ENCODE measurements at places on chromosomes 13 and 19.
A peak's percentile ranks its signal among the peaks of the same experiment; 100 is the strongest.

DNA sequence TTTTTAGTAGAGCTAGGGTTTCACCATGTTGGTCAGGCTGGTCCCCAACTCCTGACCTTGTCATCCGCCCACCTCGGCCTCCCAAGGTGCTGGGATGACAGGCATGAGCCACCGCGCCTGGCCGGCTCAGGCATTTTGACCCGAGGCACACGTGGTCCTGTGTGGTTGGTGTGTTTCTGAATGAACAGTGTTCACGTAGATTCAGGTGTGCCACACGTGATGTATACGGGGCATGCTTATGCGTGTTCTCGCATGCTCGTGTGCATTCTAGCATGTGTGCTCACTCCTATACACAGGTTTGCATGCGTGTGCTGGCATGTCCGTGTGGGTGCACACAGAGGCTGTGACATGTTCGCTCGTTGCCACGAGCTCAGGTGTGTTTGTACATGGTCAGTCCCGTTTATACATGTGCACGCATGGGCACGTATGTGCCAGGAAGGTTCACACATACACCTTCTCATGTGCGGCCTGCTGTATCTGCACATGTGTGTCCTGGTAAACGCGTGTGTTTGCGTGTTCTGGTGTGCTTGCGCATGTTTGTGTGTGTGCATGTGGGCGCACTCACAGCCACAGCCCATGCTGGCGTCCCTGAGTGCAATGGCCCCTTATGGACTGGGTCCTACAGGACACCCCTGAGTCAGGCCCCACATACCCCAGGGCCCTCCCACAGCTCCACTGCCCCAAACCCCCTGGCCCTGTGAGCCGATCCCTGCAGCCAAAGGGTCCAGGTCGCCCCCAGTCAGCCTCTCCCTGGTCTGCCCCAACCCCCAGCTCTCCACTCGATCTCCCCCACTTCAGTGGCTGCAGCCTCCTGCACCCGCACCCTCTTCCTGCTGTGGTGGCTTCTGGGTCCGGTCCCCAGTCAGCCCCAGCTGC is 20.6 kb upstream of the TCF3 start:
- H3K4me3 ChIP-seq = no peak overlapping the region
- no peaks in the 10 kb centered on the region for H3K36me3 ChIP-seq
- no peak for DNase-seq
- H3K27me3 ChIP-seq = peaks cover 35% of the 10 kb centered on the region
- H3K27ac ChIP-seq = no peak overlapping the region
- H3K4me1 ChIP-seq = peaks cover 24% of the 10 kb centered on the region

DNA sequence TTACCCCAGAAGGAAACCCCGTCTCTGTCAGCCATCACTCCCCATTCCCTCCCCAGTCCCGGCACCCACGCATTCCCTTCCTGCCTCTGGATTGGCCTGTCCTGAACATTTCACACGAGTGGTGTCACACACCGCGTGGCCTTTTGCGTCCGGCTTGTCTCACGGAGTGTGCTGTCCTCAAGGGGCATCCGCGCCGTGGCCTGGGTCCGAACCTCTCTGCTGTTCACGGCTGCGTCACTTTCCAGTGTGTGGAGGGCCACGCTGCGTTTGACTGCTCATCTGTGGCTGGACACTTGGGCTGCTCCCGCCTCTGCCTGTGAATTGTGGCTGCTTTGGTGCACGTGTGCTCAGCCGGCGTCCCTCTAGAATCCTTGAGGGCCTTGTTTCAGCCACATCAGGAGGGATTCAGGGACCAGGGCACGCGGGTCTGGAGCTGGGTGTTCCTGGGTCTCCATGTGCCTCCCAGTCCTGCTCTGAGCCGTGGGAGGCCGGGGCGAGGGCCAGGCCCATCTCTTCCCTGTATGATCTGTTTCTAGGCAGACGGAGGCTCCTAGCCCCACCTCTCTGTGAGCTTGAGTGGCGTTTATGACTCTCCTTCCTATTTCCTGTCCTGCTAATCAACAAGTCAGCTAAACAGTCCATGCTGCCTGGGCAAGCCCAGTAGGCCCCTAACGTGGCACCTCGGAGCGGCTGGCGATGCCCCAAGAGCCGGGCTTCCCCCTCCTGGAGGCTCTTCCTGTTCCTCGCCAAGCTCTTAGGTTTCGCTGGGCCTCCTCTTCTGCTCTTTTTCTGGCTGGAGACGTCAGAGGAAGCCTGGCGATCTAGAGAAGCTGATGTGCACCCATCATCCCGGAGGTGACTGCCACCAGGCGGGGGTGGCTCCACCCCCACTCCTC is 8.1 kb downstream of the STK11 start:
- H3K4me1 ChIP-seq = no peaks in the 10 kb centered on the region
- peak; percentile 74 for DNase-seq
- H3K27me3 ChIP-seq = no peaks in the 10 kb centered on the region
- peak overlapping the region; percentile 95 for H3K27ac ChIP-seq
- H3K4me3 ChIP-seq = peak overlapping the region; percentile 23

- no peak overlapping the region for H3K4me3 ChIP-seq
- H3K27me3 ChIP-seq = no peaks in the 10 kb centered on the region
- no peak overlapping the region for H3K27ac ChIP-seq
- H3K4me1 ChIP-seq = no peaks in the 10 kb centered on the region
- H3K36me3 ChIP-seq = peaks cover 66% of the 10 kb centered on the region
- DNase-seq = no peak
These were observed 13.3 kb downstream of the CD37 start for GRCh38 chr19:49348305-49349189.

DNA sequence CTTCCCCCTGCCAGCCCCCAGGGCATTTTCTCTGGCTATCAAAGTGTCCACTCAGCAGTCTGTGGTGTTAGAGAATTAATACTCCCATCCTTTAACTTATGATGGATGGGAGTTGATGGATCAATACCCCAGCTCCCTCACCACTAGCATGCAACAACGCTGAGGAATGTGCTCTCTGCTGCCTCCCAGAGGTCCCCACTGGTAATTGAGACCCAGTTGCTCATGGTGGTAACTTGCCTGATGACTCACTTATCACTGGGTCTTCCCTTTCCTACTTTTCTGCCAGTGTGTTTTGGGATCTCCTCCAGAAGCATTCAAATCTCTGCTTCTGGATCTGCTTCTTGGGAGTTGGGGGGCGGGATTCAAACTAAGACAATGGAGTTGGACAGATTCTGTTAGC is 20.3 kb upstream of the CACNA1A start:
- H3K36me3 ChIP-seq = no peaks in the 10 kb centered on the region
- H3K4me3 ChIP-seq = no peak overlapping the region

- H3K27me3 ChIP-seq = no peaks in the 10 kb centered on the region
- no peaks in the 10 kb centered on the region for H3K36me3 ChIP-seq
- H3K4me3 ChIP-seq = peak overlapping the region; percentile 29
- no peaks in the 10 kb centered on the region for H3K4me1 ChIP-seq
- no peak overlapping the region for H3K27ac ChIP-seq
These were observed 58.2 kb upstream of the XPO4 start for GRCh38 chr13:20960663-20961309.

DNA sequence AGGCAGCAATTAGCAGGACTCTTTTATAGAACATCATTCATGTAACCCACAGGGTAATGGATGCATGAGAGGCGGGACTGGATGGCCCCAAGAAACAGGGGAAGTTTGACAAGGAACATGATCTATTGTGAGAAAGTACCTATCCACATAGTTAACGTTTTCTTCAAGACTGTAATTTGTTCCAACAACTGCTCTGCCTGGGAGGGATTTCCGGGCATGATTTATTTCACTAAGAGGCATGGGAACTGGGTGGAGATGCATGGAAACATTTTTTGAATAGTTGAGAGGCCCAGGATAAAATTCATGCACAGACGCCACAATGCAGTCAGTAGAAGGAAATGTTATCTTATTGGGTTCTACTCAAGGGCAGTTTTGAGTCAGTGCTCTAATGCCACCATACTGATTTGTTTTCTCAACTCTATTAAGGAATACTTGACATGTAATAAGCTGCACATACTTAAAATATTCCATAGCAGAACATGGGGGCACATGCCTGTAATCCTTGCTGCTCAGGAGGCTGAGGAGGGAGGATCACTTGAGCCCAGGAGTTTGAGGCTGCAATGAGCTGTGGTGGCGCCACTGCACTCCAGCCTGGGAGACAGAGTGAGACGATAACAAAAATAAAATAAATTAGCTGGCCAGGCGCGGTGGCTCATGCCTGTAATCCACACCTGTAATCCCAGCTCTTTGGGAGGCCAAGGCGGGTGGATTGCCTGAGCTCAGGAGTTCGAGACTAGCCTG is 9.9 kb upstream of the ATG4D start:
- H3K27ac ChIP-seq = no peak overlapping the region
- no peaks in the 10 kb centered on the region for H3K4me1 ChIP-seq
- H3K36me3 ChIP-seq = no peaks in the 10 kb centered on the region
- DNase-seq = no peak
- H3K4me3 ChIP-seq = no peak overlapping the region

GRCh38 chr13:80497978-80498377 is 157.1 kb upstream of the SPRY2 start:
- DNase-seq = no peak
- no peaks in the 10 kb centered on the region for H3K36me3 ChIP-seq
- peaks cover 5% of the 10 kb centered on the region for H3K4me1 ChIP-seq
- H3K27ac ChIP-seq = no peak overlapping the region

GRCh38 chr13:74667656-74668203 is 533.5 kb upstream of the KLF12 start:
- no peak overlapping the region for H3K4me3 ChIP-seq
- H3K36me3 ChIP-seq = no peaks in the 10 kb centered on the region
- no peaks in the 10 kb centered on the region for H3K4me1 ChIP-seq
- DNase-seq = no peak

DNA sequence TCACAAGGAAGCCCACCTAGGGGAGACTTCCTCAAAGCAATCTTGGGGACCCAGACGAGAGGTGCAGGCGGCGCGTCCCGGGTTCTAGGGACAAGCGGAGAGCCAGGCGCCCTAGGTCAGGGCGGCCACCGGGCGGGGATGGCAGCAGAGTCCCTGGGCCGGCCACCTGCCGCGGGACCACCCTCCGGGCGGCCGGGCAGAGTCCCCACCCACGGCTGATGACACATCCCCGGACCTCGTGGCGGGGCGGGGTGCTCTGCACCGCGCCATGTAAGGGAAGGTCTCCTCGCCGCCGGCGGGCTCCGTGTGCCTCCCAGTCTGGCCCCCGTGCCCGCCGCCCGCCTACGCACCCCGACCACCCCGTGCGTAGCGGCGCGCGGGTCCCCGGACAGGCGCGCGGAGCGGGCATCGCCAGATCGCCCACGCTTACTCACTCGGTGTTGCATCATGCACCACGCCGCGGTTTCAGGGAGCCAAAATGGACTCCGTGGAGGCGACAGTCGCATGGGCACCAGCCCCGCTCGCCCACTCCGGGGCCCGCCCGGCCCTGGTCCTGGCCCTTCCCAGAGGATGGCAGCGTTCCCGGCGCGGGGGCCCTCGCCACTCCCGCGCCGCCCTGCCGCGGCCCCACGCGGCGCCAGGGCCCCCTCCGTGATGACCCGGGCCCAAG is 643 bp downstream of the SLC7A1 start:
- peak overlapping the region; percentile 86 for H3K27ac ChIP-seq
- DNase-seq = peak; percentile 81
- H3K4me3 ChIP-seq = peak overlapping the region; percentile 76
- H3K4me1 ChIP-seq = no peaks in the 10 kb centered on the region
- H3K27me3 ChIP-seq = no peaks in the 10 kb centered on the region

- H3K27me3 ChIP-seq = no peaks in the 10 kb centered on the region
- no peaks in the 10 kb centered on the region for H3K4me1 ChIP-seq
- no peak overlapping the region for H3K4me3 ChIP-seq
- DNase-seq = no peak
These were observed 192.6 kb downstream of the DLEU7 start for GRCh38 chr13:50650592-50651504.

DNA sequence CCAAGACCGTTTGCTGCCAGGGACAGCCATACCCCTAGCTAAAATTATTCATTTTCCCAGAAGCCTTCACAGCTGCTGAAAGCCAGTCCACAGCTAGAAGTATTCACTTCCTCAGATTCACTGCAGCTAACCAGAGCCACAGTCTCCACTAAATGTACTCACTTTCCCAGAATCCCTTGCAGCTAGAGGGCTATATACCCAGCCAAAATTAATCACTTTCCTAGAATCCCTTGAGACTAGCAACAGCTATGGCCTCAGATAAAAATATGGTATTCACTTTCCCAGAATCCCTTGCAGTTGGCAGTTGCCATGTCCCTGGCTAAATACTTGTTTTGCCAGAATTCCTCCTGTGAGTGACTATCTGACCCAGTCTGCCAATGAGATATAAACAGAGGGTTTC is 13.8 kb upstream of the MEIS3 start:
- DNase-seq = no peak
- H3K4me3 ChIP-seq = no peak overlapping the region
- H3K27ac ChIP-seq = no peak overlapping the region
- H3K36me3 ChIP-seq = no peaks in the 10 kb centered on the region
- H3K4me1 ChIP-seq = no peaks in the 10 kb centered on the region
- peaks cover 27% of the 10 kb centered on the region for H3K27me3 ChIP-seq

GRCh38 chr13:103188713-103189326 is 122.6 kb upstream of the SLC10A2 start:
- no peak for DNase-seq
- no peak overlapping the region for H3K4me3 ChIP-seq
- H3K27ac ChIP-seq = no peak overlapping the region
- no peaks in the 10 kb centered on the region for H3K27me3 ChIP-seq

DNA sequence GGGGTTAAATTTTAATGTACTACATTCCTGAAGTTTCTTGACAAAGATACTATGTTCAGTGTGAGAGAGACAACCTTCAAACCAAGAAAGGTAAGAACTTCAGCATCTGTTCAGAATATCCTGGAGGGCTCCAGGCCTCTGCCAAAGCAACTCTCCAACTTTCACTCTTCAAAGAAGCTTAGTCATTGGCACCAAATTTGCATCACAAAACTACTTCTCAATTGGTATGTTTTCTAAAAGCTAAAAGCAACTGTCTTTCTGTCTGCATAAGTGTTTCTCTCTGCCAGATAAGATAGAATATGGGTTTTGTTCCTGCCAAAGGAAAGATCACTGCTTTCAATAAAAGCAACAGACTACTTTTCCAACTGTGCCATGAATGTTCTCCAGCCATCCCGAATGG is 187.4 kb downstream of the SUCLA2 start:
- H3K4me3 ChIP-seq = no peak overlapping the region
- H3K27me3 ChIP-seq = no peaks in the 10 kb centered on the region
- H3K4me1 ChIP-seq = no peaks in the 10 kb centered on the region
- no peak for DNase-seq
- H3K36me3 ChIP-seq = no peaks in the 10 kb centered on the region

DNA sequence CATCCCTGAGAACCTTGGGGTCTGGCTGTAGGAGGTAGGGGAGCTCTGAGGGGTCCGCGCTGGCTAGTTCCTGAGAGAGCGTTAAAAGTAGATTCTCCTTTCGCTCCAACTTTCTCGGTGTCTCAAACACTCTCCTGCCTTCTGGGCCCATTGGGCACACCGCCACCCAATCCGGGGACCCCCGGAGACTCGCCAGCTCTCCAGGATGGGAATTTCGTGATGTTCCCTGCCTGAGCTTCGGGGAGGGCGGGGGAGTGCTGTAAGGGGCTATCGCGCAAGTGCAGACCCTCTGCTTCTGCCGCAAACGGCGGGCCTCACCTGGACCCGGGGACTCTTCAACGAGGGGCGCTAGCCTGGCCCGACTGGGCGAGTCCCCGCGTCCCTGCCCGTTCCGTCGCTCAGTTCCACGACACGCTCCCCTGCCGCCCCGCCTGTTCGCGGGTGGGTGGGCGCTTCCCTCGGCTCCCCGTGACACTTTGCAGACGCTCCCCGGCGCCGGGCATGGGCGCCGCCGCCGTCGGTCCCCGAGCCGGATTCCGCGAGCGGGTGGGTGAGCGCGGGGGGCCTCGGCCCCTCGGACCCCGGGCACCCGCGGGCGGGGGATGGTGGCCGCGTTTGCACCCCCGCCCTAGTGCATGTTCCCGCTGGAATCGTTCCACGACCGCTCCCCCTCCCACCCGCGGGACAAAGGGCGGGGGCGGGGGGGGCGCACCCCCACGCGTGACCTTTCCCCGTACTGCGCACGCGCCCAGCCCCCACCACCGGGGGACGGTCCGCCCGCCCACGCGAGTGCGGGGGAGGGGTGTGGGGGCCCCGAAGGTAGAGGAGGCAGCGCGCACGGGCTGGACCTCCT is at the start of gene CCDC106:
Gene CCDC106 (plus strand): TSS at position 481 of the 853 bp plus-strand sequence. CDS start 835 bp downstream, outside the sequence.
- DNase-seq = no peak
- H3K27me3 ChIP-seq = no peaks in the 10 kb centered on the region
- peaks cover 11% of the 10 kb centered on the region for H3K36me3 ChIP-seq
